ENCODE measurements at places on chromosomes 11 and 22.
A peak's percentile ranks its signal among the peaks of the same experiment; 100 is the strongest.

DNA sequence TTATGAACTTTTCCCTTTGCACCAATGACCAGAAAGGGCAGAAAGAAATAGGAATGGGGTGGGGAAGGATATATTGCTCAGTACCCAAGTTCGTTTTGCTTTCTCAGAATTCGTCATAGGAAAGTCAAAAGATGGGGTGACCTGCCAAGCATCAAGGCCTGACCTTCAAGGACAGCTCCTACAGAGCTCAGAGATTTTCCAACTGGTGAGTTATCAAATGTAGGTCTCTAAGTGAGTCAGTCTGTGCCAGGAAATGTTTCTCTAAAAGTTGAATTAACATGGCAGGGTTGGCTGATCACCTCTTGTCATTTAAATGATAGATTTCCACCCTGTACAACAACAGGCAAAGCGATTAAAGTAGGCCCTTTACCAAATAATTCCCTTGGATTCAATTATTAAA, 307.2 kb downstream of the CADM1 start:
- DNase-seq, result no peak

DNA sequence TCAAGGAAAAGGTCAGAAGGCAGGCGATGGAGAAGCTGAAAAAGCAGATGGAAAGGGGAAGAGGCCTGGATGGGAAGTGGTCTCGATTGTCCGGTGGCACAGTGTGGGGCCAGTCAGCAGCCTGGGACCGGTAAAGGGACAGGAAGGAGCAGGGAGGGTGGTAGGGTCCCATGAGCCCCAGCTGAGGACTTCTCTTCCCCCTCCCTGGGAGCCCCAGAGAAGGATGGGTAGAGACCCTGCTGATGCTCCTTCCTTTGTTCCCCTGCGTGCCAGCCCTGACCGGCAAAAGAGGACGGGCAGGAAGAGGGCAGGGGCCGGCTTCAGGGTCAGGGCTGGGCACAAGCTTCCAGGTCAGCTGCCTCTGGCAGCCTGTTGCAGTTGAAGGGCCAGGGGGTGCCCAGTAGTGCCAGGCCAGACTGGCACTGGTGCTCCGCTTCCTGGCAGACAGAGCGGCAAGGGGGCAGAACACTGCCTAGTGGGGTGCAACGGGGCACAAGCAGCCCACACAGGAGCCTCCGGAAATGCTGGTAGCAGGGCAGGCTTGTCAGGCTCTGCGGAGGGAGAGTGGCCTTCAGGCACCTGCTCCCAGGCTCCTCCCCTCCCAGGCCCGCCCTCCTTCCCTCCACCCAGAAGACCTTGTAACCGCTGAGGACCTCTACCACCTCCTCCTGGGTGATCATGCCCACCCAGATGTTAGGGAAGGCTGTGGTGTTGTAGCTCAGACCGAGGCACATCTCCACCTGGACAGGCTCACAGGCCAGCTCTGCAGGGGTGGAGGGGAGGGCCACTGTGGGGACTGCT, 739 bp upstream of the C1QTNF5 start:
- no peak for DNase-seq

- DNase-seq, result no peak
These were observed 18.1 kb upstream of the ELF5 start for GRCh38 chr11:34531663-34532062.

DNA sequence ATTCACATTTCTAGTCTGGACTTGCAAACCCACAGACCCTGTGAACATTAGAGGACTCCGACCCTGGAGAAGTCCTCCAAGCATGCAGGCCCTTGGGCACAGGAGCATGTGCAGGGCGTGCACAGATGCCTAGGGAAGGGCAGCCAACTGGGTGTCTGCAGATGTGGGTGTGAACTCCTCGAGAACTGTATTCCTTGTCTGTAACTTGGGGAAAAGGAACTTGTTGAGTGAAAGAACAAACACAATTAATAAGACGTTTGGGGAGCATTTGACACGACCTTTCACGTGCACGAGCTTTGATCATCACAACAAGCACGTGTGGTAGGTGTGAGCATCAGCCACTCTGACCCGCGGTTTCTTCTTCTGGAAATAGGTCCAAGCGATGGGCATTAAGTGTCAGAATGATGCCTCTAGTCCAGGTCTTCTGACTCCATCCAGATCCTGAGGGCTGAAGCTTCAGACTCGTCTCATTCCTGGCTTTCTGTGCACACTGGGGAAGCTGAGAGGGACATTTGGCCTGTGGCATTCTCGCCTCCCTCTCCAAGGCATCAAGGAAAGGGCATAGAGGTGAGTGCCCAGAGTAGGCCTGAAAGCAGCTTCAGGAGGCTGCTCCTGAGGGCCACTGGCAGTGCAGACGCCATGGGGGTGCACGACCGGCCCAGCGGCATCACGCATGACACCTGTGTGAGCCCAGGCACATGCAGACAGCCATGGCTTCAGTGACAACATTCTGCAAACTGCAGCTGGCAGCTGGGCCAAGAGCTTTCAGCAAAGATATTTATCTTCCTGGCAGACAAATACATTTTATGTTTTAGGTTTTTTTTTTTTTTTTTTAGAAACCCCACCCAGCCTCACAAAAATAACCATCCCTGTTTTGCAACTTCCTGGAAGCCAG, 32.5 kb downstream of the ALX4 start:
- no peak for DNase-seq

DNA sequence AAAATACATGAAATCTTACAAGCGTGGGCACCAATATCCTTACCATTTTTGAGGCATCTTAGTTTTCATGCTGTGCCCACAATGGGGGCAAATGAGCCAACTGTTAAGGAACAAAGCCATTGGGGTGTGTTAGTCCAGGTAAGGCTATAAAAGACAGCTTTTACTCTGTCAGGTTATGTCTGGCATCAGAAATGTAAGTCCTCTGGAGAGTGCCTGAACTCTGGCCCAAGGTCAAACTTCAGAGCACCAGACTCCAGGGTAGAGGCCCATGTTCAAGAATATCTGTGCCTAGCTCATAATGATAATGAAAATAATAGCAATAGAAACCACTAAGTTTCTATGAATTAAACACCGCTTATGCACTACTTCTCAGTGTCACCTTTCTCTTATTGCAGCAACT, 105.5 kb downstream of the CSNK2A3 start:
- no peak for DNase-seq

- DNase-seq, result no peak
These were observed 15.6 kb downstream of the OVCH2 start for GRCh38 chr11:7690648-7691047.

DNA sequence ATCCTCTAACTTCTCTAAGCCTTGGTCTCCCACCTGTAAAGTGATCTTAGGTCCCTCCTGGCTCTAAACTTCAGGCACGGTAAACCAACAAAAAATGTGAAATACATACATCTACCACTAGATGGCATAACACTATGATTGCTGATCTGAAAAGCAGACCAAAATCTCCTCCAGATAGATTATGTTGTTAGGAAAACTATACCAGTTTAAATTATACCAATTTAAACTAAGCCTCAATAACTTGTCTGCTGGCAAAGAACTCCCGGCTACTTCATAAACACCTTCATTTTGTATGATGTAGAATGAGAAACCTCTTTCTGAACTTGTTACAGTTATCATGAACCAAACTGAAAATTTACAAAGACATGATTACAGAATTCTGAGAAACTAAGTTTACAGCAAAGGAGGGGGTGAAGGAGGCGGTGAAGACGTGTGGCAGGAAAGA, 85.9 kb downstream of the SBF2 start:
- peak; percentile 11 for DNase-seq

DNA sequence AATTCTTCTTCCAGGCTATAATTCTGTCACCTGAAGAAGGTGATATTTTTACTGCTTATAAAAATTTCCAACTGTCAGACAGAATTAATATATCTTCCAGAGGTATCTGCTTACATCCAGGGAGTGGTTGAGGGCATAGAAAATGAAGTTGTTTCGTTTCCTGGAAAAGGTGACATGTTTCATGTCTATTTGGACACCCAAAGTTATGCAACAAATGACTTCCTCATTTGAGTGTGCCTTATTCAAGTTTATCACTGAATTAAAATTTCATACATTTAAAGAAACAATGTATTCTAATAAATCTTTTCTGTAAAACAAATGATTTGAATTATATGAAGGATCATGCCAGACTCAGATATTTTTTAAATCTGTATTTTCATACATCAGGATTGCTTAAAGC, 8.5 kb upstream of the GRAMD1B start:
- no peak for DNase-seq

GRCh38 chr11:3667149-3668035, 3.8 kb downstream of the CHRNA10 start:
- no peak for DNase-seq

GRCh38 chr11:32829157-32829679, 509 bp upstream of the PRRG4 start:
- DNase-seq, result no peak

- DNase-seq, result no peak
These were observed 78.9 kb downstream of the FLI1 start for GRCh38 chr11:128772814-128773213.

GRCh38 chr22:50148991-50149721, 21.4 kb upstream of the PANX2 start:
- peak; percentile 88 for DNase-seq

- no peak for DNase-seq
These were observed 88.3 kb upstream of the MTMR2 start for GRCh38 chr11:96012086-96012824.

GRCh38 chr11:73295241-73295995, 12.7 kb upstream of the ARHGEF17 start:
- peak; percentile 68 for DNase-seq

- no peak for DNase-seq
These were observed 12.8 kb downstream of the MOB2 start for GRCh38 chr11:1473786-1474185.

DNA sequence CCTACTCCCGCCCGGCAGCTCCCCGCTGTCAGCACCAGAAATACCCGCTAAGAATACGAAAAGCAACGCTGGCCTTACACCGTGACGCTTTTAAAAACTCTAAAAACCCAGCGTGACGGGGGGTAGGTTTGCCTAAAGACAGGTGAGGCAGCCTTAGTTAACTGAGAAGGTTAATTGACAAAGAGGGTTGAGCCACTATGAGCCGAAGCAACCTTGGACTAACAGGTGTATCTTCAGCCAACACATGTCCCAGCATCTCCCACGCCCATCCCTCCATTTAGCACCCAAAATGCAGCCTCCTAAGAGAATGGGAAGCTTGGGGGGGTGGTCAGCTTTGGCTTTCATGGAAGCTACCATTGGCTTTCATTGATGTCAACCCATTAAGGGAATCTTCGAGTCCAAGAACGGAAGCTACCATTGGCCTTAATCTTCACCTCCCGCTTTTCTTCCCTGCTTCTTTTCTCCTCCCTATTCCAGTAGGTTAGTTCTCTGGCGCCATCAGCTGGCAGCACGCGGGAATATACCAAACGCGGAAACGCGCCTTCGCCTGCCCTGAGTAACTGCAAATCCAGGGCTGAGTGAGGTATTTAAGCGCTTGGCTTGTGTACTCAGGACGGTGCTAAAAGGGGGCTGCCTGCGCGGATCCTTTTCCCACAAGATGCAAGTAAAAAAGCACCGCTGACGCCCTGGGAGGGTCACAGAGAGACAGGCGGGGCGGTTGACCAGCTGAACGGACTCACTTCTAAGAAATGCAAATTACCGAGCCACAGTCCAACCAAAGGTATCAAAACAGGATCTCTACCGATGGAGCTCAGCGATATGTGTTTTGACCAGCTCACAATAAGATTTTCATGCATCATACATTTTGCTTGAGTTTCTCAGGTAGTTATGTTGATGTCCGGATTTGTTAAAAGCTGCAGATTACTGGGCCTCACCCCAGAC, 38.5 kb upstream of the GLYATL1 start:
- peak; percentile 70 for DNase-seq

DNA sequence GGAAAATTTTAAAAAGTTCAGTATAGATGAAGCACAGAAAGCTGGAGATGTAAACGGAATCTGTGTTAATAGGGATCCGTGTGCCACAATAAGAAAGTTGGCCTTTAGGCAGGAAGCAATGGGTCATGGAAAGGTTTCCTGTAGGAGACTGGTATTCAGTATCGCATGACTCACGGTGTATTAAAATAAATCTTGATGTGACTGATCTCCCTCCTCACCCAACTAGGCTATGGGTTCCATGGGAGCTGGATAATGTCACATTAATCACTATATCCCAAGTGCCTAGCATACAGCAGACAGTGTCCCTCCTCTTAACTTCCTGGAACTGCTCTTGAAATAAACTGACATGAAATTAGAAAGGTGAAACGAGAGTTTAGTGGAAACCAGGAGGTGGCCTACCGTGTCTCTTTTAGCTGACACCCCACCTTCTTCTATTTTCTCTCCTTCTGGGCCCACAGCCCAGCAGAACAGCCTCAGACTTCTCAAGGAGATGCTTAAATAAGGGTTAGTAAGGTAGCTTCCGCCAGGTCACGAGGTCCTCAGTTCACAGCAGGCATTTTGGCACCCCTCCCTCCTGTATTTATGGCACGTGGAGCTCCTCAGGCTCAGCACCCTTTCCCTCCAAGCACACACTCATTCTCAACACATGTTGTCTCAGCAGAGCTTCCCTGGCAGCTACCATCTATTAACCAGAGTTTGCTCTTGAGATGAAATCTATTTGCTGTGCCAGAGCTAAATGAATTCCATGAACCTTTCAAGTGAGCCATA, 118.8 kb downstream of the NXPE2 start:
- no peak for DNase-seq

GRCh38 chr11:64764040-64764611, 4.4 kb upstream of the PYGM start:
- no peak for DNase-seq

- DNase-seq, result no peak
These were observed 96.5 kb downstream of the ARHGAP8 start for GRCh38 chr22:44848791-44849420.

GRCh38 chr11:28701760-28702449, 593.7 kb downstream of the METTL15 start:
- peak; percentile 25 for DNase-seq

DNA sequence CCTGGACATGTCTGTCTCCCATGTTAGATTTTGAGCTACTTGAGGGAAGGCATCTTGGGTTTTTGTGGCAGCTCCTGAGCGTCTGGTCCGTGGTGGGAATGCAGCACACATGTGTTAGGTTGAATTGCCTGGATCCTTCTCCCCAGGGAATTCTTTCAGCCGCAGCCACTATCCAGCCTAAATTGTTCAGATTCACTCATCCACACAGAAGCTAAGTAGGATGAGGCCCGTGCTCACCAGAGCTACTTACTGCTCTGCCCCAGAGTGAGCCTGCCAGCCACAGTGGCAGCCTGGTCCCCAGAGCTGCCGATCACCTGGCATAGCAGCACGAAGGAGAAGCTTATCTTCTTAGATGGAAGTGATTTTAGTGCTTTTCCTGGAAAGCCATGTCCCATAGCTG, 34.4 kb upstream of the SORL1-AS1 start:
- no peak for DNase-seq
